ENCODE measurements at places on chromosomes 16 and 17.

DNA sequence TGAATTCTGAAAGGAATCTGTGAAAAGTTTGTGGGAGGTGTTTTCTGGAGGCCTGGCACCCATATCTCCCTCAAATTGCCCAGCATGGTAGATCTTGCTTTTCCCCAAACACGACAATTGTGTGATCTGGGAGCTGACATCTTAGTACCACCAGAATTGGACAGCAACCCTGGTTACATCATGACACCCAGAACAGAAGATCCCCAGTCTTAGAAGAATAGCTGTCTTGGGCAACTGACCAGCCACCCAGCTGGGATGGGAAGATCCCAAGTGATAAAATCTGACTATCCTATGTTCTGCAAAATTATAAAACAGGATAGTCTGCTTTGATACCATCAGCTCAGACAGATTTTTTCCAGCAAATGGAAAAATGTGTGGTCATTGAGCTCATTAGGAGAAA is 235.3 kb downstream of the CDH13 start:
- no peak for DNase-seq

GRCh38 chr16:86018487-86018886 is 119.5 kb downstream of the IRF8 start:
- DNase-seq = no peak

- no peak for DNase-seq
Observed at GRCh38 chr17:9424071-9424640, 151.5 kb downstream of the STX8 start.

- no peak for DNase-seq
Observed at GRCh38 chr17:83031321-83031945, 48.0 kb upstream of the METRNL start.

GRCh38 chr17:42252597-42253550 is 23.3 kb downstream of the STAT5B start:
- peak; percentile 89 for DNase-seq

DNA sequence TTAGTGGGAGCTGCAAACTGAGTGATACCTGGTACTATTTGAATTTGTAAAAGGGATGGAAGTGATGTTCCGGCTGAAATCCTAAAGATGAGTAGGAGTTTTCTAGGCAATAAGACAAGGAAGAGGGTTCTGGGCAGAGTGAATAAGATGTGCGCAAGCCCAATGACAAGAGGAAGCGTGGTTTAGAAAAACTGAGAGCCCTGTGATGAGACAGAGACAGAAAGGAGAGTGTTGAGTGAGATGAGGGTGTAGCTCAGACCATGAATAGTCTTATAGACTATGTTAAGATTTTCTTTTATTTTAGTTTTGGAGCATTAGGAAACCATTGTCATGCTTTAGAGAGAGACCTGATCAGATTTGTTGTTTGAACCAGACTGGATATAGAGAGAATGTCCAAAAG is 50.2 kb downstream of the COX10 start:
- no peak for DNase-seq

GRCh38 chr16:73108195-73108963 is 60.5 kb upstream of the ZFHX3 start:
- DNase-seq = no peak
